ENCODE measurements at places on chromosomes 16 and 17. TPM values are rescaled to one million over a fixed set of nuclear protein-coding genes. Genes with fewer than 3 reads are reported as not detected.

Gene ALOX15
- total RNA-seq = under 0.01 TPM

Gene GPR139
- total RNA-seq = 2.5 TPM

Gene TBC1D3C
- total RNA-seq = under 0.01 TPM

Gene KRTAP4-4
- total RNA-seq = not detected

Gene MT1G
- total RNA-seq = 0.74 TPM

Gene EPN3
- not detected for total RNA-seq

Gene TSR3
- 32.2 TPM for total RNA-seq

Gene AANAT
- total RNA-seq = not detected

Gene PRR11
- total RNA-seq = 3.0 TPM

Gene AIPL1
- total RNA-seq = not detected

Gene CSF3
- not detected for total RNA-seq

Gene MMP15
- 13.0 TPM for total RNA-seq

Gene CA7
- total RNA-seq = not detected

Gene NRN1L
- not detected for total RNA-seq

Gene MMP25
- 0.49 TPM for total RNA-seq

Gene GNAO1
- 66.6 TPM for total RNA-seq

Gene GRB7
- 0.25 TPM for total RNA-seq

Gene ASGR1
- 11.3 TPM for total RNA-seq

Gene KRTAP2-1
- total RNA-seq = not detected

Gene SMIM36
- total RNA-seq = not detected

Gene ZSCAN10
- total RNA-seq = 0.49 TPM

Gene MYH3
- 0.25 TPM for total RNA-seq

Gene ZP2
- not detected for total RNA-seq

Gene PAQR4
- 14.8 TPM for total RNA-seq

Gene SLC25A39
- total RNA-seq = 20.9 TPM

Gene PIGQ
- 22.1 TPM for total RNA-seq

Gene KCNG4
- not detected for total RNA-seq

Gene EVPLL
- total RNA-seq = not detected

Gene PHF12
- total RNA-seq = 29.3 TPM

Gene FOXN1
- total RNA-seq = not detected

Gene NPEPPS
- total RNA-seq = 184 TPM

Gene KRT9
- total RNA-seq = not detected

Gene NUP85
- 28.5 TPM for total RNA-seq

Gene ABCC11
- total RNA-seq = 0.25 TPM

Gene CEP20
- 28.0 TPM for total RNA-seq

Gene TPSD1
- total RNA-seq = not detected

Gene OR3A3
- total RNA-seq = not detected
